ENCODE measurements at places on chromosomes 12 and 14.

DNA sequence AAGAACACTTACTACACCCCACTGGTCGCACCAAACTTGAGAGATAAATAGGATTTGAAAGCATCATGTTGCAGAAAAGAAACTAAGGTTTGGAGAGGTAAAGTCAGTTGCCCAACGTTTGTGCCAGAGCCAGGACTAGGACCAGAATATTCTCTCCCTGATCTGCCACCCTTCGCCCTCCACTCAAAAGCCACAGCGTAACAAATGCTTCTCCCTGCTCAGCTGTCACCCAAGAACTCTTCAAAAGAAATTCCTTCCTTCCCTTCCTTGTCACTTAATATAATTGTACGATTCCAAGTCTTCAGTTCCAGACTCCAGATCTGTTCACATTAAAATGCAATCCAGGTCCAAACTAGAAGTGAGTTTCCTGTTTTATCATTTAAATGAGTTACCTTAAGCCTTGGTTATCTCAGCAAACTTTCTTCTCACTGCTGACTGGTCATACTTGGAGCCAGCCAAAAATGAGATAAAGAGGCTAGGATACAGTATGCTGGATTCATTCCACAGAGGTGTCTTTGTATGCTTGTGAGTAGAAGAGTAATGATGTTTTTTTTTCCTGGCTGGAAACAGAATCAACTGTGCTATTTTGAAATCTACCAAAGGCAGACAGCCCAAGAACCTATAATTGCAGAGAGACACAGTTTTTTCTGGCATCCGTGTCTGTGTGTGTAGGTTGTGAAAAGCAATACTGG is 12.8 kb upstream of the PPFIBP1 start:
- peak; percentile 47 for DNase-seq

DNA sequence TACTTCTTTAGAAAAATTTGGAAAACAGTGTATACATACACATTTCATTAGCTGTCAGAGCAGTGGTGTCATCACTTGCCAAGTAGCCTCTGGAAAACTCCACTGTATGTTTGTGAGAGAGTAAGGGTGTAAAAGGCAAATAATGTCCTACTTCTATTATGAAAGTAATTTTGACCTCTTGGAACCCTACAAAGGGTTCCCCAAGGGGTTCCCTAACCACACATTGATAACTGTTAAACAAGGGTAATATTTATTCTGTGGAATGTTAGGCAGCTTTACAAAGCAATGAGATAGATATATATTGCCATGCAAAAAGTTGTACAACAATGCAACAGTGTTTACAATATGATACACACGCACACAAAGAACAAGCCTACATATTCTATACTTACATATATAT is 18.6 kb upstream of the DHRS2 start:
- DNase-seq = no peak

GRCh38 chr14:21024585-21025370 is at the start of gene NDRG2:
TSS of gene NDRG2 (minus strand) at chr14:21025061. CDS start at chr14:21023315, 1,746 bp downstream.
- DNase-seq = no peak

GRCh38 chr14:49583629-49584028 is 2.6 kb downstream of the RPS29 start:
- no peak for DNase-seq

- no peak for DNase-seq
Measured at GRCh38 chr12:104505095-104505818, 48.5 kb downstream of the CHST11 start.

- DNase-seq = no peak
Measured at GRCh38 chr14:39812532-39813320, 380.5 kb upstream of the FBXO33 start.

DNA sequence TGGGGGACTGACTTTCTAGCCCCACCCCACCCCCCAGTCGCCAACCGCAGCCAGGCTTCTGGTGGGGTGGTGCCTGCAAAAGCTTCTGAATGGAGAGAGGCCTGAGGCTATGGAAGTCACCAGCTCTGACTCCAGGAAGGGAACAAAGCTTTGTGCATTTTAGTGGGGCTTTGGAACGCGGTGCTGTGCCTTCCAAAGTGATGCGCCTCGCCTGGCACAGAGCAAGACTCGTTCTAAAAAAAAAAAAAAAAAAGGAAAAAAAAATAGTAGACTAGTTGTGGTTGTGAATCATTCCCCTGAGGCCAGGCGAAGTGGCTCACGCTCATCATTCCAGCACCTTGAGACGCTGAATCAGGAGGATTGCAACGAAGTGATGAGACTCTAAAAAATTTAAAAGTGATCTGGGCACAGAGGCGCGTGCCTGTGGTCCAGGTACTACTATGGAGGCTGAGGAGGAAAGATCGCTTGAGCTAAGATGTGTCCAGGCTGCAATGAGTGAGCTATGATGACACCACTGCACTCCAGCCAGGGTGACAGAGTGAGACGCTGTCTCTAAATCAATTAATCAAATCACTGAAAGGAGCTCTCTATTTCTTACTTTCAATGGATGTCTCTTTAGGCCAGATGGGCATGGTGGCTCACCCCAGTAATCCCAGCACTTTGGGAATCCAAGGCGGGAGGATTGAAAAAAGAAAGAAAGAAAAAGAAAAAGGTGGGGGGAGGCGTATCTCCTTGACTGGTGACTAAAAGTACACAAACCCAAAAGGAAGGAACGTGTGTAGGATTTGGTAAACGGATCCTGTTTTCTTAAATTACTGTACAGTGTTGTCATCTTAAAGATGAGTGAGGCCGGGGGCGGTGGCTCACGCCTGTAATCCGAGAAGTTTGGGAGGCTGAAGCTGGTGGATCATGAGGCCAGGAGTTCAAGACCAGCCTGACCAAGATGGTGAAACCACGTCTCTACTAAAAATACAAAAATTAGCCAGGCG is 259.6 kb upstream of the ALG10B start:
- no peak for DNase-seq

- DNase-seq = no peak
Measured at GRCh38 chr12:69331519-69331908, 16.7 kb upstream of the LYZ start.

- no peak for DNase-seq
Measured at GRCh38 chr14:54947230-54947629, 44.6 kb upstream of the GCH1 start.

DNA sequence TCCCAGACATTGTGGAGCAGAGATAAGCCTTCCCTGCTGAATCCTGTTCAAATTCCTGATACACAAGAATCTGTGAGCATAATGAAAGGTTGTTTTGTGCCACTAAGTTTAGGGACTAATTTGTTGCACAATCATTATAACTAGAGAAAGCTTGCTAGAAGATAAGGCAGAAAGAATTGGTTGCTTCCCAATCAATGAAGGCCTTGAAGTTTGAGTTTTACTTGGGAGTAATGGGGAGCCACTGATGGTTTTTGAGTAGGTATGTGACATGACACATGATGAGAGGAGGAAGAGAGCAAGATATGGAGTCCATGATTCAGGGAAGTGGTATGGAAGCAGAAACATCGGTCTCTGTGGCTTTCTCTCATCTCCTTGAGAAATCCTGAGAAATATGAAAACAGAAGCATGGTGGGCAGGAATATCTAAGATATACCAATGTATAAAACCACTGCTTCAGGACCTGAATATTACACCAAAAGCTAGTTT is 13.3 kb upstream of the TCP11L2 start:
- no peak for DNase-seq

DNA sequence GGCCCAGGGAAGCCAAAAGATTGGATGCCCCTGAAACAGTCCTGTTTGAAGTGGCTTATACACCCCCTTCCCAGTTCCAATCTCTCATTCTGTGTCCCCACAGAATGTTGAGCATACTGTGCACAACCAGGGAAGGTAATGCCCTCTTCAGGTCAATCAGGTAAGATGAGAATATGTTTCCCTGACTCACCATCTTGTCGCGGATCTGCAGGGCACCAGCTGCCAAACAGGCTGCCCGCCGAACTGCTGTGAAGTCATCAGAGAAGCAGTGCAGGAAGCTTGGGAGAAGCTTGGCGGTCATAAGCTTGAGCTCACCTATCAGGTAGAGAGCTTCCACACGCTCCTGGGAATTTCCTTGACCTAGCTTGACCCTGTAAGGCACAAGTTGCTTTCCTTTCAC is 9.6 kb downstream of the RIOX1 start:
- no peak for DNase-seq

DNA sequence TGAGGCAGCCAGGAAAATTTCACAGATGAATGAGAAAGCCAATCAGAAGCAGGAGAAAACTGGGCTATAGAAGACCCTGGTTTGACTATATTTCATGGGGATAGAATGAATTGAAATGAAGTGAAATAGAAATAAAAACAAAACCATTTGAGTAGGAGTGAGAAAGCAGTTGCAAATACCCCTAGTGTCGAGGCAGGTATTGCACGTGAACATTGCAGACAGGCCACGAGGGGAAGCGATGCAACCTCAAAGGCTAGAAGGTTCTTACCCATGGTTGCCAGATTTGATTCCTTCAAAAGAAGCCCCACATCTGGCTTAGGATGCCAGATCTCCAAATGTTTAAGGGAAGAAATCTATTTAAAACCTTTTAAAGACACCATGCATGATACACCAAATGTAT is 648.9 kb downstream of the VRK1 start:
- DNase-seq = no peak

GRCh38 chr14:50039734-50040400 is 76.5 kb downstream of the VCPKMT start:
- no peak for DNase-seq

DNA sequence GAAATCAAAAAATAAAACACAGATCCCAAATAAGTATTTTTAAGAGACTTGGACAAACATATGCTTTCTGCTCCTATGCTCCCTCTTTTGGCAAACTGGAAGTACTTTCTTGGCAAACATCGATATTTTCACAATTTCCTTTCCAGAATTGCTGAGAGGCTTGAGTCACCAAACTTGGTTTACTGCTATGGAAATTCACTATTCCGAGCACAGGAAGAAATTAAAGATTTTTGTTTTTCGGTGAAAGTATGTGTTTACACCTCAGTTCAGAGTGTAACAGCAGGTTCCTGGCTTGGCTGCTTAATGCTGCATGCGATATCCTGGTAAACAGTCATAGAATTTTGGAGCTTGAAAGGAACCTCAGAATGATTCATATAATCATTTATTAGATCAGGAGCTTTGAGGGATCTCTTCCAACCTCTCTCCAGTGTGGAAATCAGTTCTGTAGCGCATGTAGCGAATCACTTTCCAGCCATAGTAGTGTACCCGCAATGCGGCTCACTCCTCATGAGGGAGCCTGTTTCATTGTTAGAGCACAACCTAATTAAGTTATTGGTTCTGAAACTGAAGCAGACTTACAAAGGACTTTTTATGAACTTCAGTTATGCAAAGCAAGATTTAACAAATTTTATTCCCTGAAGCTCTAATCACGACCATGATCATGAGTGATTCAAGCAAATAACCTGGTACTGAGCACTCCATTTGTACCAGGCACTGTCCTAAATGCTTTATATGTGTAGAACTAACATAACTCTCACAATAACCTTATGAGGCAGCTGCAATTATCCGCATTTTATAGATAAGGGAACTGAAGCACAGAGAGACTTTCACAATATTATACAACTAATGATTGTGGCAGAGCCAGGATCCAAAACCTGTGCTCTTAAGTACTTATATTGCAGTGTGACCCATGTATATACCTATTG is 56.4 kb upstream of the ATP2A2 start:
- peak; percentile 56 for DNase-seq
